ENCODE measurements at places on chromosomes 7 and 10.

GRCh38 chr10:47457826-47458225, 26.1 kb downstream of the ANXA8 start:
- no peak for DNase-seq

- DNase-seq: no peak
Measured at GRCh38 chr7:129438839-129439651, 4.8 kb downstream of the STRIP2 start.

- DNase-seq: no peak
Measured at GRCh38 chr7:31642681-31643115, 44.3 kb upstream of the PPP1R17 start.

- no peak for DNase-seq
Measured at GRCh38 chr7:157940497-157940896, 603.7 kb downstream of the DNAJB6 start.

DNA sequence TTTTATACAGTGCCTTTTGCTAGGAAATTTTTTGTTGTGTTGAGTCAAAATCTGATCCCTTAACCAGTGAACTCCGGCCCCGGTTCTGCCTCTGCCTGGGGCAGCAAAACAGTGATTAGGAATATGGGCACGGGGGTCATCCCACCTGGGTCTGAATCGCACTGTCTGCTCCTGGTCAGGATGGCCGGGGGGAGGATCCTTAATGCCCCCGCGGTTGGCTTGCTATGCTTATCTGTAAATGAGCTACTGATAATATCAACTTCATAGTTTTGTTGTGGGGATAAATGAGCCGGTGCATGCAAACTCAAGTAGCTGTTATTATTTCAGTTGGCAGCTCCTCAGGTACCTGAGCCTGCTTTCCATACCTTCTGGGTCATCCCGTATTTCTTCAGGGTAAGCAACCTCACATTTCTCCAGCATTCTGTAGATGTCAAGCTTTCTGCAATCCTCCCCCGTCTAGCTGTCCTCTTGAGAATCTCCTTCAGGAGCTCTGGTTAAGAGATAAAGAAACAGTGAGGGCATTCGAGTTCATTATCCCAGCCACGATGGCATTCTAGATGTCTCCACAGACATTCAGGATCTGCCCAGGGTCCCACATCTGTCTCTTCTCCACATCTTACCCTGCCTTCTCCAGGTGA, 592.2 kb downstream of the SDK1 start:
- no peak for DNase-seq

GRCh38 chr10:6035931-6036575, 26.1 kb downstream of the IL2RA start:
- DNase-seq: no peak

DNA sequence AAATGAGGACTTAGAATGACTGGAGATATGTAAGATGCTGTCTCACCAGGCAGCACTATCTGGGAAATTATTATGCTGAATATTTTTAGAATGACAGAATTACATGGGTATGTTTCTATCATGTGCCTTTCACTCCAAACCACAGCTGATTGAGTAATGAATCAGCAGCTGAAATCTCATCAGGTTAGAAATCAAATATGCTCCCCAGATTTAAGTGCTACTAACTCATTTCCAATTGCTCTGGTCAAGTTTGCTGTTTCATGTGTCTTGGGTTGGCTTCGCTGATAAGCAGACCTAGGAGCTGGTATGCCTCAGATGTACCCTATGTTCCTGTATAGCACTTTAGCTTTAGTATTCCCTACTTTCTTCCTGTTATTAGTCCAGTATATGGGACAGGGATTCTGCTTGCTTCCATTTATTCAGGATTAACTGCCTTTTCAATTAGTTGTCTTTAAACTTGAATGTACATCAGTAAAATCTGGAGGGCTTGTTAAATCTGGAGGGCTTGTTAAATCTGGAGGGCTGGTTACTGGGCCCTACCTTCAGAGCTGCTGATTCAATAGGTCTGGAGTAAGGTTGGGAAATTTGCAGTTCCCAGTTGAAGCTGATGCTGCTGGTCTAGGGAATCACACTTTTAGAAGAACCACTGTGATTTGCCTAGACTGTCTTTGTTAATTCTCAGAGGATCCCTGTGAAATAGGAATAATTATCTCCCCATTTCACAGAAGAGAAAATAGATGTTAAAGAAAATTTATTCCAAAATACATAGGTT, 172.9 kb downstream of the DKK1 start:
- no peak for DNase-seq

DNA sequence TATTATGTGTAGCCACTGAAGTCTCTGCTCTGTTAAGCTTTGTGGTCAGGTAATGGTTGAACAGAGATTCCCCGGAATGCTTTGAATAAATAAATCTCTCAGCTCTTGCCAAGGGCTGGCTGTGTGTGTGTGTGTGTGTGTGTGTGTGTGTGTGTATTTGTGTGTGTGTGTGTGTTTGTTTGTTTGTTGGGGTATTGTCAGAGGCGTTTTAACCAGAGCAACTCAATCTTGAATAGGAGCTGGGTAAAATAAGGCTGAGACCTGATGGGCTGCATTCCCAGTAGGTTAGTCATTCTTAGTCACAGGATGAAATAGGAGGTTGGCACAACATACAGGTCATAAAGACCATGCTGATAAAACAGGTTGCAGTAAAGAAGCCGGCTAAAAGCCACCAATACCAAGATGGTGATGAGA, 256.2 kb upstream of the CACNA2D1 start:
- DNase-seq: no peak

GRCh38 chr7:98091061-98091460, 15.6 kb upstream of the LMTK2 start:
- DNase-seq: no peak

GRCh38 chr10:128708182-128708581, 582.0 kb upstream of the MKI67 start:
- DNase-seq: no peak

DNA sequence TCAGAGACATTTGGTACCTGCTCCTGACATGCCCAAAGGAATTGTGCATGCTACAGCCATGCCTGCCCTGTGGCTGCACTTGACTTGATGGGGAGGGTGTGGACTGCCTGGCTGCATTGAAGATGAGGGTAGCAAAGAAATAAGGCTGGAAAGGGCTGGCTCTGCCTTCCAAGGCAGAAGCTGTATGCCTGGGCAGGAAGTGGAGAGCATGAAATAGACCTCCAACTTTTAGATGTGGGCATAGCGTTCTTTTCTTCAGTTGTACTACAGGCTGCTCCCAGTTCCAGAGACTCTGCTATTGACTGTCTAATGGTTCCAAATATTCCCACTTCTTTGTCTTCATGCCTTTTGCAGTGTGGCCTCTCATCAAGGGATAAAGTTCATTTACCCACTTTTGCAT, 3.0 kb downstream of the C10orf120 start:
- DNase-seq: no peak

GRCh38 chr10:34650156-34650555, 164.9 kb downstream of the PARD3 start:
- DNase-seq: no peak

DNA sequence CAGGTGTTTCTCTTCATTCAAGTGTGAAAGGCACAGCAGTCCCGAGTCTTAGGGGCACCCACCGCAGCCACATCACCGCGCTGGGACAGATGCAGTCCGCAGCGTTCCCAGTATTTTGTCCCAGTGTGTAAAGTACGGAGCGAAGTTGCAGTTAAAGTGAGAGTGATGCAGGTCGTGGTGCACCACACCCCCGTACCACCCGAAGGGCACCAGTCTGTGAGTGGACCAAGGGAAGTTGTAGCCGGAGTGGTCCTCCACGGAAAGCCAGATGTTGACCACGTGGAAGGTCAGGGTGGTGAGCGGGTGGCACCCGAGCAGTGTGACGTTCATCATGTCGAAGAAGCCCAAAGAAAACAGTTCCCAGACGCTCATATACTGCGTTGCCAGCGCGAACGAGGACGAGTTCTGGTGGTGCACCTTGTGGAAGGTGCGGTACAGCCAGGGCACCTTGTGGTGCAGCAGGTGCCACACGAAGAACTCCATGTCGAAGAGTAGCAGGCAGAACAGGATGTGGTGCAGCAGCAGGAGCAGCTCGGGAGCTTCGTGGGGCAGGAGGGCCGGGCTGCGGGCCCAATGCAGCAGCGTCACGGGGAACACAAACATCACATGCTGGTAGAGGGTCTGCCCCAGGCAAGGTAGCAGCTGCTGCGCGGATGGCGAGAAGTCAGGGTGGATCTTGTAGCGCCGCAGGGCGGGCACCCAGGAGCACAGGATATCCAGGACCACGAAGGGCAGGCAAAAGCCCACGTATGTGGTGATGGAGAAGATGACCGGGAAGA, 526 bp downstream of the CH25H start:
- DNase-seq: no peak

DNA sequence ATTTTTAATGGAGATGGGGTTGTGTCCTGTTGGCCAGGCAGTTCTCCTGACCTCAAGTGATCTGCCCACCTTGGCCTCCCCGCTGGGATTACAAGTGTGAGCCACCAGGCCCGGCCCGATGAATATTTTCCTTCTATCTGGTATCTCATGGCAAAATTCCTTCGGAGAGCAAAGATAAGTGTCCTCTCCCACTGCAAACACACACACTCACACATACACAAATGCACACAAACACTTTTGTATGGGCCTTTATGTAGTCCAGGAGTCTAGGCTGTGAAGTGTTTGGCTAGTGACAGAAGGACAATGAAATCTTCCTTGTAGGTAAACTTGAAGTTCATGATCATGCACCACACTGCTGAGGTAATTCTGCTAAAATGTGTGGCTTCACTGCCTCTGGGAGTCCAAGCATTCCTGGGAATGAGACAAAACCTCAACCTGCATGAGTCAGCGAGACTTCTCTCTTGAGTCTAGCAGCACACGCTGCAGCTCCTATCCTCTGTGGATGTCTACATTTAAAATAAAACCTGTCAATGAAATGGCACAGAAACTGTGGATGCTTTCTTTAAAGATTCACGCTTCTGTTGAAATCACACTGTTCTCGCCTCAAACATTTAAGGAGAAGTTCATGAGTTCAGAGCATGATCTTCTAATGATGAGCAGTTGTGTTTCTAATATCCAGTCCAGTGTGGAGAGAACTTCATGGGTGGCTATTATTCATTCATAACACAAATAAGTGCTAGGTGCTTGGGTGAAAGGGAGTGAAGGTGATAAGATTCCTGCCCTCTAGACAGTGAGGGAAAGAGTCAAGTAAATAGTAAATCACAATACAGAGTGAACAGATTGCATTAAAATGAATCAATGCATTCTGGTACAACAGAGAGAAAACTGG, 96.5 kb downstream of the NRP1 start:
- no peak for DNase-seq

DNA sequence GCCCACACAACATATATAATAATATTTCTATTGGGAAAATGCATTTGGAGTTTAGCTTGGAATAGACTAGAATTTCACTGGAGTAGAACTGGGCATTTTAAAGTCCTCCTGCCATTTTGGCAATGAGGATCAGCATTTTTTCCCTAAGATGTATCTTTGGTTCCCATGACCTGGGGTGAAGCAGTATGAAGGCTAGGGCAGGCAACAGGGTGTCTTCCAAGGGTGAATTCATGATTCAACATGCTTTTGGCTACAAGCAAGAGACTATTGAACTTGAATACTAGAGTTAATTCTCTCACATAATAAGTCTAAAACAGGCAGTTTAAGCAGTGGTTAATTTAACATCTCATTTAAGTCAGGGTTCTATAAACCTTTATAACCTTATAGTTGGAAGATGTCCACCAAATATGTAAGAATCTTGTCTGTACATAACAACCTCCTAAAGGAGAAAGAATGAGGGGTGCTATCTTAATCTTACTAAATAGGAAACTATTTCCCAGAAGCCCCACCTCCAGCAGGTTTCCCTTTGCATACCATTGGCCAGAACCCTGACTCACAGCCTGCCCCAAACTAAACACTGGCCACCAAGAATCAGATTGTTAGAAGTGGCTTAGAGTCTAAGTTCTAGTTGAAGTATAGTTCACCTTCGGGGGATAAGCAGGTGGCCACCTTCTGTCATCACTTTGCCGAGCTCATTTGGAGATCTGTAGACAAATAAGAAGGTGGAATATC, 96.0 kb upstream of the PRPS1L1 start:
- no peak for DNase-seq

DNA sequence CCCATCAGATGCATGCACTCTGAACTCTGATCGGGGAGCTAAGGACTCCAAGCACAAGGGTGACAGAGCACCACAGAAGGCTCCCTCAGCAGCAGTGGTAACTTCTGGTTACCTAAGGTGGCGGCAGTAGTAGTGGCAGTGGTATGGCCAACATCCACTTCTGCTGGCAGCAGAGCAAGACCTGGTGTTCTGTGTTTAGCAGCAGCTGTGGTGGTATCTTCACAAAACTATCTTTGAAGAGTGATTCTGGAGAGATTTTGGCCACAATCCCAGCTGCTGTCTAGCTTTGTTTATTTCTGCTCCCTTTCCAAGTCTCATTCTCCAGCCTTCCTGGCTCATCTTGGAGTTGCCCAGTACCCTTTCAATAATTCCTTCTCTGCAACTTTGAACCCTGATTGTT, 102.4 kb upstream of the LRGUK start:
- no peak for DNase-seq

DNA sequence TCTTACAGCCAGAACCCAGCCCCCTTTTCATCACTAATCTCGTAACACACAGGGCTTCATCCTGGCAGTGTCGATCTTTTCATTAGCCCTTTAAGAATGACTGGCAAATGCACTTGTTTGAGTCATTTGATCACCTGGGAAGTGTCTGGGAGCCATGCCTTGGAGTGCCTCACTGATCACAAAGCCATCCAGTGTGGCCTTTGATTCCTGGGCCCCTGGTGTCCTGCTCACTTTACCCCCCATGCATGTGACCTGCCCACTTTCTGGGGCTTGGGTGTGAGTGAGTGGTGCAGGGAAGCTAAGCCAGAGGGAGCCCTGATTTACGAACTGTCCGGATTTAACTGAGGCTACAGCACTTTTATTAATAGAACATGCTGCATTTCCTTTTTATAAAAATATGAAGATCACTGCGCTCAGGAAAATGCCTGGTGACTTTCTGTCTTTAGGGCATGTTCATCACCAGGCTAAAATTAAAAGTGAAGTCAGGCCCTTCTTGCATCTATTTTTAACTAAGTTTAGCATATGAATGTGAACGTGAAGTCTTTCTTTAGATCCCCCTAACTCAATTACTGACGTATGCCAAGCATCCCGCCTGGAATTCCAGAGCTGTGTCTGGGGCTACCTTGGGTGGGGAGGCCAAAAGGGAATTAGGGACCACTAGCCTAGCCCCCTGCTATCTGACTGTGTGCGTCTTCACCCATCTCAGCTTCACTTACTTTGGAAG, 23.6 kb downstream of the RBM20 start:
- DNase-seq: no peak

DNA sequence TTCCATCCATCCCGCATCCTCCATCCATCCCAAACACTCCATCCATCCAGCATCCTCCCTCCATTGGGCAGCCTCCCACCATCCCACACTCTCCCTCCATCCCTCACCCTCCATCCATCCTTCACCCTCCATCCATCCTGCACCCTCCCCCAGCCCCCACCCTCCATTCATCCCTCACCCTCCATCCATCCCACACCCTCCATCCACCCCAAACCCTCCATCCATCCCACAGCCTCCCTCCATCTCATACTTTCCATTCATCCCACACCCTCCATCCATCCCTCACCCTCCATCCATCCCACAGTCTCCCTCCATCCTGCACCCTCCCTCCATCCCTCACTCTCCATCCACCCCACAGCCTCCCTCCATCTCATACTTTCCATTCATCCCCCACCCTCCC, 60.4 kb downstream of the FOXI2 start:
- no peak for DNase-seq

Data from iPS DF 6.9 (cell line).